Bronchus fibroblast of lung (primary cell): ENCODE measurements at places on chromosomes 7 and 10. TPM values are rescaled to one million over a fixed set of nuclear protein-coding genes. Genes with fewer than 3 reads are reported as not detected.

HMX3 gene
- not detected in 2 replicates for total RNA-seq

PTPN20 gene
- 0.34 and 0.45 TPM in 2 replicates for total RNA-seq

PANK1 gene
- 5.2 and 6.1 TPM in 2 replicates for total RNA-seq

BMPER gene
- 0.34 and 0.74 TPM in 2 replicates for total RNA-seq

ZNF503 gene
- 13.4 and 17.0 TPM in 2 replicates for total RNA-seq

PPP1R17 gene
- total RNA-seq: not detected in 2 replicates

RGR gene
- not detected in 2 replicates for total RNA-seq

SKIDA1 gene
- total RNA-seq: 2.4 and 2.7 TPM in 2 replicates

H2BK1 gene
- not detected in 2 replicates for total RNA-seq

HELLS gene
- 15.9 and 28.6 TPM in 2 replicates for total RNA-seq

DOCK4 gene
- 5.9 and 7.4 TPM in 2 replicates for total RNA-seq

SPDYE17 gene
- not detected in 2 replicates for total RNA-seq

HOXA10 gene
- not detected in 2 replicates for total RNA-seq

PPP1R9A gene
- total RNA-seq: 0.15 and 0.17 TPM in 2 replicates

SRGN gene
- total RNA-seq: 110 TPM in 2 replicates

CPXM2 gene
- 0.34 and 0.45 TPM in 2 replicates for total RNA-seq

TMEM176B gene
- total RNA-seq: 0.30 TPM in 1 of 2 replicates, not detected in the other

SPDYE5 gene
- total RNA-seq: not detected in 2 replicates
